CD4-positive, alpha-beta memory T cell (primary cell): ENCODE measurements at places on chromosomes 4 and X. TPM values are rescaled to one million over a fixed set of nuclear protein-coding genes. Genes with fewer than 3 reads are reported as not detected.

Gene MAGEE2
- not detected for total RNA-seq

Gene PIR
- 0.53 TPM for total RNA-seq

Gene EREG
- total RNA-seq, result not detected

Gene TRIML1
- total RNA-seq, result not detected

Gene CLIC2
- 0.81 TPM for total RNA-seq

DNA sequence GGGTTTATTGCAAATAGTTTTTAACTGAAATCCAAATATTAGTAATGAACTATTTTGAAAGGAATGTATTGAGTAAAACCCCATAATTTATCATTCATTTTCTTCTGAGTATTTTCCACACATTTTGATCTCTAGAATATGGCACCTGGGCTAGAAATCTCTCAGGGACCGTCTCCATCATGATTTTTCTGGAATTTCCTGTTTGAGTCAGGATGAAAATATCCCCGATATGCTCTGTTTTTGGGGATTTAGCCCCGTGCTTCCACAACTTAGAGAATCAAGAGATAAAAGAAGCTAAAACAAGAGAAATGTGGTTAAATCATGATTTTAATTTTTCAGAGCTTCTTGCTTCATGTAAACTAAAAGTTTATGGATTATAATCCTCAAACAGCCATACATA lies 114.2 kb downstream of the SPCS3 start:
- H3K4me1 ChIP-seq, result no peaks in the 10 kb centered on the region
- H3K4me3 ChIP-seq, result no peak overlapping the region
- no peaks in the 10 kb centered on the region for H3K27me3 ChIP-seq
- H3K27ac ChIP-seq, result no peak overlapping the region
- H3K36me3 ChIP-seq, result no peaks in the 10 kb centered on the region

GRCh38 chrX:135114392-135114791 lies 5.9 kb downstream of the ETDB start:
- no peaks in the 10 kb centered on the region for H3K27me3 ChIP-seq
- no peak for DNase-seq
- no peaks in the 10 kb centered on the region for H3K4me1 ChIP-seq
- H3K36me3 ChIP-seq, result no peaks in the 10 kb centered on the region
- no peak overlapping the region for H3K27ac ChIP-seq
- H3K4me3 ChIP-seq, result no peak overlapping the region

GRCh38 chr4:90099812-90100211 lies 27.4 kb upstream of the CCSER1 start:
- DNase-seq, result no peak
- no peaks in the 10 kb centered on the region for H3K27me3 ChIP-seq
- H3K4me3 ChIP-seq, result no peak overlapping the region

DNA sequence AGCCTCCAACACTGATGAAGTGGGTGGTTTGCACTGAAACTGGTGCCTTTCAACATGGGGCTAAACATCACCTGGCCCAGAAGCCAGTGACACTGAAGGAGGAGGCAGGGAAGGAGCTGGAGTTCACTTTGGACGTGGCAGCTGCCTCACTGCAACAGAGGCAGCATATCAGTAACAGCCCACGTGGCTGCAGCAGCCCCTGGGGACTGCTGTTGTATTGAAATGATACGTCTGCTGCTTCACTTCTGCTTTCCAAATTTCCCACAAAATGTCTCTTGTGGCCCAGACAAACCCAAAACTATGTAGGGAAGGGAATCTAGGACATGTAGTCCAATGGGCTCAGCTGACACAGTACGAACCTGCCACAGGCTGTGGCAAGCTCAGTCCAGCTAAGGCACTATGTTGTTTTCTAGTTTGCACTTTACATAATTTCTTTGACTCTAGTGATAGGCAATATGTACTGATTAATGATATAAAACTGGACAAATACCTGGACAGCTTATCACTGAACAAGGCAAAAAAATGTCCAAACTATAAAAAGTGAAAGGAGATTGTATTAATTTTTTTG lies 84.7 kb upstream of the RAPGEF2 start:
- no peak for DNase-seq
- no peaks in the 10 kb centered on the region for H3K4me1 ChIP-seq
- H3K36me3 ChIP-seq, result no peaks in the 10 kb centered on the region
- no peak overlapping the region for H3K27ac ChIP-seq
- no peak overlapping the region for H3K4me3 ChIP-seq
- no peaks in the 10 kb centered on the region for H3K27me3 ChIP-seq

DNA sequence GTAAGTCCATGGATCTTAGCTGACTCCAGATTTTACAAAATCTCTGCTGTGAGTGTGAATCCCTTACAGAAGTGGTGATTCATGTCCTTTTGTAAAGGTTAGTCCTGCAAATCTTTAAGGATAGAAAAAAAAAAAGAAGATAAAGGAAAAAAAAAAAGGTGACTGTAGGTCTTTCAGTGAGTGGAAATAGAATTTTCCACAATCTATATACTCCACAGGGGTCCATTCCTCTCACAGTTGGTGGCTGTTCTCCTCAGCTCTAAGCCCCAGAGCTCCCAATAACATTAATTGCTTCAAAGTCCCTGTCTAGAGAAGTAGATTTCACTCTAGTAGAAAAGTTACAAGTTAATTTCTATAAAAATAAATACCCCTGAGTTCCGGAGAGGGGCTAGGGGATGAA lies 189.1 kb downstream of the NDST4 start:
- no peak overlapping the region for H3K27ac ChIP-seq
- DNase-seq, result no peak
- no peaks in the 10 kb centered on the region for H3K4me1 ChIP-seq
- H3K36me3 ChIP-seq, result no peaks in the 10 kb centered on the region
- no peak overlapping the region for H3K4me3 ChIP-seq
- no peaks in the 10 kb centered on the region for H3K27me3 ChIP-seq

DNA sequence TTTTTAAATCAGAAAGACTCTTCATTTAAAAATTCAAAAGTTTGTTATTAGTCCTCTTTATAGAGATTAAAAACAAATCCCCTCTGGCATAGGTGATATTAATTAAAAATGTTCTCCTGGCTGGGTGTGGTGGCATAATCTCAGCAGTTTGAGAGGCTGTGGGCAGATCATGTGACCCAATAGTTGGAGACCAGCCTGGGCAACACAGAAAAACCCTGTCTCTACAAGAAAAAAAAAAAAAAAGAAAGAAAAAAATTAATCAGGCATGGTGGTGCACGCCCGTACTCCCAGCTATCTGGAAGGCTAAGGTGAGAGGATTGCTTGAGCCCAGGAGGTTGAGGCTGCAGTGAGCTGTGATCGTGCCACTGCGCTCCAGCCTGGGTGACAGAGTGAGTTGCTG lies 38.9 kb downstream of the RASGEF1B start:
- H3K27ac ChIP-seq, result no peak overlapping the region
- no peaks in the 10 kb centered on the region for H3K36me3 ChIP-seq
- no peaks in the 10 kb centered on the region for H3K4me1 ChIP-seq
- H3K27me3 ChIP-seq, result no peaks in the 10 kb centered on the region
- H3K4me3 ChIP-seq, result no peak overlapping the region

GRCh38 chr4:12692815-12693214 lies 791.3 kb downstream of the RAB28 start:
- no peaks in the 10 kb centered on the region for H3K27me3 ChIP-seq
- H3K27ac ChIP-seq, result no peak overlapping the region
- no peak for DNase-seq

- H3K4me1 ChIP-seq, result no peaks in the 10 kb centered on the region
- DNase-seq, result no peak
- H3K36me3 ChIP-seq, result no peaks in the 10 kb centered on the region
- H3K27ac ChIP-seq, result no peak overlapping the region
- no peaks in the 10 kb centered on the region for H3K27me3 ChIP-seq
Observed at GRCh38 chr4:142832022-142832421, 14.1 kb downstream of the INPP4B start.

GRCh38 chr4:154526151-154526550 lies 24.0 kb downstream of the PLRG1 start:
- H3K27me3 ChIP-seq, result no peaks in the 10 kb centered on the region
- DNase-seq, result no peak
- no peaks in the 10 kb centered on the region for H3K36me3 ChIP-seq
- H3K4me1 ChIP-seq, result no peaks in the 10 kb centered on the region
- H3K4me3 ChIP-seq, result no peak overlapping the region

- no peak for DNase-seq
- H3K4me1 ChIP-seq, result peaks cover 6% of the 10 kb centered on the region
- no peaks in the 10 kb centered on the region for H3K36me3 ChIP-seq
- H3K27ac ChIP-seq, result no peak overlapping the region
- no peaks in the 10 kb centered on the region for H3K27me3 ChIP-seq
- no peak overlapping the region for H3K4me3 ChIP-seq
Observed at GRCh38 chrX:46561824-46562657, 11.5 kb upstream of the CHST7 start.

DNA sequence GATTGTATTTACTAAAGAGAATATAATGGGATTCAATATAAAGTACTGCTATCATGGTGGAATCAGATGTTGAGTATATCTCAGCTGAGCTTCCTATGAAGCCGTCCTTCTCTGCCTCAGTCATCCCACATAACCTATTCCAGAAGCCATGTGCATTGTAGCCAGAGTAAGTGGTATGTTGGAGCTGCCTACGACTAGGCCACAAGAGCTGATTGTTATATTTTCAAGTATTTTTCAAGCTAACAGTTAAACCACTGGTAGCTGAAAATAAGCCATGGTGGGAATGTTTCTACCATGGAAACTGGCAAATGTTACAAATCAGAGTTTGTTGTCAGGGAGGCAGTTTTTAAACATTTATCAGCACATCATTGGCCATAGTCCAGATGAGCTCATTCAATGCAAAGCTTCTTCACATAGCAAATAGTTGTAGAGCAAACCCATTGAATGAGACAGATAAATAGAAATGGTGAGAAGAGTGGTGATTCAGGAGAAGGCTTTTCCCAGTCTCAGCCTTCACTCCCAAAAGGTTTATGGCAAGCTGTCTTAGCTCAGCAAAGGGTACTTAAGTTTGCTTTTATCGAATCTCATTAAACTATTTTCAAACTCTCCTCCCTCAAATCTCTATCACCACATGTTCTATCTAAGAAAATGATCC lies 436.4 kb downstream of the PCDH19 start:
- DNase-seq, result no peak
- H3K4me1 ChIP-seq, result no peaks in the 10 kb centered on the region
- no peaks in the 10 kb centered on the region for H3K27me3 ChIP-seq

DNA sequence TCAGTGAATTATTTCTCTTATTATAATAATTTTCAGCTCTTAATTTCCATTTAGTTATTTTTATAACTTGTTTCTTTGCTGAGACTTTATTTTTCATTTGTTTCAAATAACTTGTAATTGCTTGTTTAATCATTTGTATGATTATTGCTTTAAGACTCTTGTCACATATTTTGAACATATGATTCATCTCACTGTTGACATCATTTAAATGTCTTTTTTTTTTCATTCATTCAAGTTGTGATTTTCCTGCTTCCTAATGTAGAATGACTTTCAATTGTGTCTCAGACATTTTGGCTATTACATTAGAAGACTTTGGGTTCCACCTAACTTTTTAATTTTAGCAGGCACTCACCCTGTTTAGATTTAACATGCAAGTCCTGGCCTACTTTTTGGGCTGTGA lies 234.8 kb upstream of the DIPK2B start:
- no peak for DNase-seq
- H3K27ac ChIP-seq, result no peak overlapping the region
- H3K4me3 ChIP-seq, result no peak overlapping the region
- no peaks in the 10 kb centered on the region for H3K27me3 ChIP-seq

GRCh38 chrX:13885591-13885990 lies 68.7 kb upstream of the GPM6B start:
- no peaks in the 10 kb centered on the region for H3K27me3 ChIP-seq
- DNase-seq, result no peak
- no peaks in the 10 kb centered on the region for H3K4me1 ChIP-seq

DNA sequence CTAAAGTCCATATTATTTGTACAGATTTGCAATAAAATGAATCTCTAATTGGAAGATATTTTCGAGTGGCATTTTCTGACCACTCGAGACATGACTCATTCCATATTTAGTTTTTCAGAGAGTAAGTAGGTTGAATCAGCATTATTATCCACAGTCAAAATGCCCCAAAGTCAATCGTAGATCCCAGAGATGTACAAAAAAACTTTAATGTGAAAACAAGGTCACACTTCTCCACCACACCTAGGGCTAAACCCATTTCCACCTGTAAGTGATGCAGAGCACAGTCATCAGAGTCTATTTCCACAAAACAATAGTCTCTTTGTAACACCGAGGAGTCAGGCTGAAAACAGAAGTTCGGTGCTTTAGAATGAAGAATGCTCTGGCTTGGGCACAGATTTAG lies 117.1 kb upstream of the TENM3 start:
- H3K4me3 ChIP-seq, result no peak overlapping the region
- no peaks in the 10 kb centered on the region for H3K36me3 ChIP-seq
- no peaks in the 10 kb centered on the region for H3K4me1 ChIP-seq
- no peak overlapping the region for H3K27ac ChIP-seq
- H3K27me3 ChIP-seq, result no peaks in the 10 kb centered on the region

GRCh38 chr4:169998981-169999380 lies 27.2 kb downstream of the MFAP3L start:
- no peaks in the 10 kb centered on the region for H3K36me3 ChIP-seq
- no peak overlapping the region for H3K27ac ChIP-seq
- DNase-seq, result no peak
- no peaks in the 10 kb centered on the region for H3K4me1 ChIP-seq
- H3K27me3 ChIP-seq, result no peaks in the 10 kb centered on the region
- H3K4me3 ChIP-seq, result no peak overlapping the region

DNA sequence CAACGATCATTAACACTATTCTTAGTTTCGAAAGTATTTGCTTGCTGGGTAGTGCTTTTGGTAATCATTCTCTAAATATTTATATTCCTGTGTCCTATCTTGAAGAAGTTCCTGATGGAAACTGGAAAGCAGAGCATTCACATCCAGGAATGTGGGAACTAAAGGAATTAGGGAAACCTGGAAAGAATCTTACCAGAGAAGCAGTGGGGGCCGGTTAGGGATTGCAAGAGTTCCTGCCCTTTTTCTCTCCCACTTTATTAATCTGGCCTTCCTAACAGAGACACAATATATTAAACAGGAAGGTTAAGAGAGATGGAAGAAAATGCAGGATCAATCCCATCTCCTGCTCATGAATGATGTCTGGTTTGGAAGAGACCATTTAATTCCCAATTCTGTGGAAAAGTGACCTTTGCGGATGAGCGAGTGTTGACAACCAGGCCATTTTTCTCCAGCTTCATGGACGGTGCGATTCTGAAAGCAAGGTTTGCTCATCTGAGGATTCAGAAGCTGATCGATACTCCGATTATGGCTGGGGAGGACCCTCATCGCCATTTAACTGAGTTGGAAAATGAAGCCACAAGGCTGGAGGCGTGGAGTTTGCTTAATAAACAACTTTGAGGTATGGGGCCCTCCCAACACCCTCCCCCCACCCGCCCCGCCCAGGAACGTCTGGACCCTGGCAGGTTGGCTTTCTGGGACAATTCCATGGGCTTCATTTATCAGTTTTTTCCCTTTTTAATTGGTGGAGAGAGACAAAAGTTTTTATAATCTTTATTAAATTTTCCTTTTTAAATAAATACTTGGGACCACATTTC lies 52.3 kb downstream of the C4orf51 start:
- H3K27me3 ChIP-seq, result no peaks in the 10 kb centered on the region
- peak overlapping the region; percentile 45 for H3K4me3 ChIP-seq
- H3K27ac ChIP-seq, result no peak overlapping the region
- peaks cover 5% of the 10 kb centered on the region for H3K4me1 ChIP-seq
